ENCODE measurements at places on chromosomes 2 and 18. TPM values are rescaled to one million over a fixed set of nuclear protein-coding genes. Genes with fewer than 3 reads are reported as not detected.

GRCh38 chr2:226405465-226405864 is 394.2 kb downstream of the IRS1 start:
- no peak overlapping the region for H3K27ac ChIP-seq
- no peak for DNase-seq
- H3K27me3 ChIP-seq, result no peaks in the 10 kb centered on the region
- H3K36me3 ChIP-seq, result peaks cover 1% of the 10 kb centered on the region

GRCh38 chr2:67613227-67613626 is 216.1 kb downstream of the ETAA1 start:
- peaks cover 4% of the 10 kb centered on the region for H3K4me1 ChIP-seq
- DNase-seq, result no peak
- H3K4me3 ChIP-seq, result no peak overlapping the region

The SERPINB13 gene
- total RNA-seq, result not detected

The PLEK gene
- not detected for total RNA-seq

DNA sequence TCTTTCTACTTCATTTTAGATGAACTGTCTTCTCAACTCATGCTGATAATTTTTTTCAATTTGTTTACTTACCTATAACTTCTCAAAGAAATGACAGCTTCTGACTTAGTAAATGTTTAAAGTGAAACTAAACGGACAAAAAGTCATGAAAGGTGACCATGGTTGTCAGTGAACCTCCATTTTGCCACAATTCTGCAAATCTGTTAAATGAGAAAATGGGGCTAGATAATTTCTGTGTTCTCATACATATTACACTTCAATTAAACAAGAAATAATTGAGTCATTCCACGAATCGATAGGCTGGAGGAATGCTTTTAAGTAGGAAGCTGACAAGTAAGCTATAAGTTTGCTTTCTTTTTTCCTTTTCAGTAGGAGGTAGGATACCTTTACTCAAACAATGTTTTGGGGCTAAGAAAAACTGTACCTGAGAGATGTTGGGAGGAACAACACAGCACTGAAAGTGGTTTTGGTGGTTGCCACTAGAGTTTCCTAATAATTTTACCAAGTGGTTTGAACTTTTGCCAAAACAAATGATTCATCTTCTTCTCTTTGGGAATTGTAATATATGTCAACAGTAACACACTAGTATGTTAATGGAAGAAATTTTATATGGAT is 17.1 kb downstream of the DYNAP start:
- H3K4me1 ChIP-seq, result peaks cover 16% of the 10 kb centered on the region
- no peak overlapping the region for H3K27ac ChIP-seq
- H3K36me3 ChIP-seq, result no peaks in the 10 kb centered on the region
- H3K4me3 ChIP-seq, result peak overlapping the region; percentile 59
- H3K27me3 ChIP-seq, result peaks cover 7% of the 10 kb centered on the region

The KCNJ3 gene
- not detected for total RNA-seq

DNA sequence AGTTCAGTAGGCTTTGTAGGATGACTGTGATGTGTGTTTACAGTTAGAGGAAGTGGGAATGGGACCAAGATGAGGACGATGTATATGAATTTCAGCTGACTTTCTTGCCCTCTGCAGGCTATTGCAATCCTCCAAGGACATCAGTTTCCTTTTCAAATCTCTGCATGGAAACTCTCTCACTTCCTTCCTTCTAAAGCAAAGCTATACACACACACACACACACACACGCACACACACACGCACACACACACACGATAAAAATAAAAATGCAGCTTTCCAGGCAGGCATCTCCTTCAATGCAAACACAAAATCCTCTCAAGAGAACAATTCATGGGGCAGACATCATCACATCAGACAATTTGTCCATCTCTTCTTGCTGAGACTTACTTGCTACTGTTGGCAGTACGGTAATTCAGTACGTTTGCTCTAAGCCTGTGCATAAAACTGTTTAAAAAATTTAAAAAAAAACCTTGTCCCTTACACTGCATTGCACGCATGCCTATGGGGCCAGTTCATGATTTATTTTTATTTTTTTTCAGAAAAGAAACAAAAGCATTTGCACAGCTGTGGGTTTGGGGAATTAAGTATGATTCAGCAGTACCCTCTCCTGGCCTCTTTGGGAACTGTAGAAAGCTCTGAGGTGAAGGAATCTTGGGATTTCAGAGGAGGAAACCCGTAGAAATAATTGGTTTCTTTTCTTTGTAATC is 27.1 kb upstream of the ICOS start:
- H3K36me3 ChIP-seq, result no peaks in the 10 kb centered on the region
- peaks cover 19% of the 10 kb centered on the region for H3K4me1 ChIP-seq
- peak overlapping the region; percentile 40 for H3K27ac ChIP-seq
- peaks cover 6% of the 10 kb centered on the region for H3K27me3 ChIP-seq

GRCh38 chr2:239502430-239503186 is 101.8 kb upstream of the HDAC4 start:
- no peaks in the 10 kb centered on the region for H3K4me1 ChIP-seq
- no peak overlapping the region for H3K27ac ChIP-seq
- no peak for DNase-seq
- no peaks in the 10 kb centered on the region for H3K36me3 ChIP-seq
- no peak overlapping the region for H3K4me3 ChIP-seq

DNA sequence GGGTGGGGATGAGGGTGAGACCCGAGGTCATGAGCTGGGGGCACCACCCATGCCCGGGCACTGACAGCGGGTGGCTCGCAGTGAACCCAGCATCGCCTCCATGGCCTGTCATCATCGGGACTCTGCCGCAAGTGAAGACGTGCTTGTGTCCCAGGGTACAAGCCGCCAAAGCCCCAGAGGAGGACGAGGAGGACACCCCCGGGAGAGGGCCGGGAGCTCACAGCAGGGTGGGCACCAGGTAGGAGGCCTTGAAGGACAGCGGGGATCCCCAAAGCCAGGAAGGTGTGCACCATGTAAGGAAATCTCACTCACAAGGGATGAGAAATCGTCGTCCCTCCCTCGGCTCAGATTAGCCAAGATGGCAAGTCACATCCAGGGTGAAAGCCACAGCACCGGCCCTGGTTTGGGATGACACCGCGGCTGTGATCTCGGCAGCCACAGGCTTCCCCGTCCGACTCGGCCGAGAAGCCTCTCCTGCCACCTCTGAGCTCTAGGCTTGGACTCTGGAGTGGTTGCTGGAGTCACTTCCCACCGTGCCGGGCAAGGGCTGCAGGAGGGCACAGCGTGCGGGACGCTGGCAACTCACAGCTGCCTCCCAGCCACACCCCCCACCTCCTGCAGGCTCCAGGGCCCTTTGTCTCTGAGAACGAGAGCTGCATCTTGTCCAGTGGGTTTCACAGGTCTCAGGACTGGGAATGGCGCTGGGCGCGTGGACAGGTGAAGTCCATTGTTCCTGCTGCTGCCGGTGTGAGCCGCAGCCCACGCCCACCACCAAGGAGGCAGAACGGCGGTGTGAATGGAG is 81.6 kb upstream of the CTDP1 start:
- no peak for DNase-seq
- H3K4me3 ChIP-seq, result no peak overlapping the region
- H3K27ac ChIP-seq, result no peak overlapping the region
- peaks cover 38% of the 10 kb centered on the region for H3K27me3 ChIP-seq
- no peaks in the 10 kb centered on the region for H3K4me1 ChIP-seq

GRCh38 chr2:68244456-68244855 is 7.9 kb downstream of the PPP3R1 start:
- no peak overlapping the region for H3K4me3 ChIP-seq
- no peaks in the 10 kb centered on the region for H3K36me3 ChIP-seq
- no peak overlapping the region for H3K27ac ChIP-seq
- peaks cover 13% of the 10 kb centered on the region for H3K4me1 ChIP-seq
- H3K27me3 ChIP-seq, result no peaks in the 10 kb centered on the region

Data from osteocyte (in vitro differentiated cells).